ENCODE measurements at places on chromosomes 12 and 14.

DNA sequence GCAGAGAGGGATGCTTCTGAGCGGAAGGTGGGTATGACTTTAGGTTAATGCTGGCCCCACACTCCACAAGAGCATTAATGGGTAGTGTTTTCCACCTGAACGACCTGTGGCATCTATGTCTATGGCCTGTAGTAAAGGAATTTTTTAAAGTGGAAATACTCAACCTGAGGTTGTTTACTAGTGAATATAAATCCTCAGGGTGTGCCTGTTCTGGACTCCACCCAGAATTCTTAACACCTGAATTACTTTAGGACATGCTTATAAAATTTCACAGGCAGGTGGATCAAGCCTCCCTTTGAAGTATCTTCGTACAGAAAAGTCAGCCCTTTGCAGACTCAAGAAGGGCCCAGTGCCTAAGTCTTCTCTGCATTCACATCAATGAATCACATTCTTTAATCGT, 196.1 kb downstream of the ESR2 start:
- no peak for DNase-seq

GRCh38 chr14:95468448-95469133, 47.9 kb downstream of the SYNE3 start:
- no peak for DNase-seq

- DNase-seq = no peak
Measured at GRCh38 chr14:35878272-35879150, 52.4 kb downstream of the BRMS1L start.

DNA sequence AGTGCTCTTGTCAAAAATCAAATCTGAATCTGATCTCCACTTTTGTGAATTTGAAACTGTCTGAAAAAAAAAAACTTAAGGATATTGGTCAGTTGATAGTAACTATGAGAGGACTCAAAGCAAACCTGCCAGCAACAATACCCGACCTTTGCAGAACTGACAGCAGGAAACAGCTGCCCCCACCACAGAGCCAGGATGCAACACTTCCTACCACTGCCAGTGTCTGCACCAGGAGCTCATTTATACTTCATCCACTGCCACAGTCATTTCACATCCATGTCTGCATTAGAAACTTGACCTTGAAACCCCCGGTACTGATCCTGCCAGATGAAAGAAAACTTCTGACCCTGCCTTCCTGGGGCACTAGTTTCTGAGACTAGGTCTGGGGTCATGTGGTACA, 27.4 kb upstream of the RXYLT1 start:
- DNase-seq = no peak

GRCh38 chr14:99579120-99579836, 24.7 kb downstream of the CCDC85C start:
- DNase-seq = no peak

DNA sequence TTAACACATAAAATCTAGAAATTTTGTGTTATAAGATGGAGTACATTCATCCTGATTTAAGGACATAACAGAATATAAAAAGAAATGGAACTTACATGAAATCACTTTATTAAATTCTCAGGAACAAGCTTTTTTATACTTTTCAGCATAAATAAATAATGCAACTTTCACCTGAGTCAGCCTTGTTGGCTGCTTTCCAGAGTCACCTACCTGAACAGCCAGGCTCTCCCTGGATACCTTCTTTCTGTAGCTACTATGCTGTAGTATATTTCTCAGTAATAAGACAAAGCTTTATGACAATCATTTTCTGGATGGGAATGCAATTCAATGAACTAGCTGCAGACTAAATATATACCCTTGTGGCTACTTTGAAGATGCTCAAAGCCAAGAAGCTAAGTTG, 111.9 kb downstream of the NTS start:
- no peak for DNase-seq

- no peak for DNase-seq
Measured at GRCh38 chr12:117134059-117134458, 34.8 kb upstream of the TESC start.

DNA sequence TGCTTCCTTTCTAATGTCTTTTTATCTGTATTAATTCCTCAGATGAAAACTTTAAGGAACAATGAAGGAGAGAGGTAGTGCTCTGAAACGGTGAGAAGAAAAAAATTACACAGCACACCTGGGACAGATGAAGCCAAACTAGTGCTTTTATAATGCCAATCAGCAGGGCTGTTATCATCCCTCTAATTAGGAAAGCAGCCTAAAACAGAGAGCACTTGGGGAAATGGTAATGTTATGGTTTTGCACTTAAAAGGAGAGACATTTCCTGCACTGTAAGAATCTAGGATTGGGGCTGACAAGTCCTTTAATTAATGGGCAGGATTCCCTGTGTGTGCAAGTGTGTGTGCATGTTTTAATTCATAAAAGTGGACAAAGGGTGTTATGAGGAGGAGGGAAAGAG, 4.8 kb upstream of the LMO3 start:
- no peak for DNase-seq

- no peak for DNase-seq
Measured at GRCh38 chr12:71605039-71605438, 58.6 kb downstream of the ZFC3H1 start.

GRCh38 chr12:65960820-65961189, 136.5 kb downstream of the HMGA2 start:
- no peak for DNase-seq

- DNase-seq = no peak
Measured at GRCh38 chr14:87309557-87309956, 683.4 kb downstream of the GALC start.

GRCh38 chr12:132300789-132301722, 28.3 kb downstream of the GALNT9 start:
- no peak for DNase-seq

- DNase-seq = no peak
Measured at GRCh38 chr12:79000501-79000900, 135.9 kb downstream of the SYT1 start.

- no peak for DNase-seq
Measured at GRCh38 chr12:67952787-67953186, 36.5 kb upstream of the IFNG-AS1 start.

- DNase-seq = no peak
Measured at GRCh38 chr14:70188322-70188658, 461 bp downstream of the SLC8A3 start.

DNA sequence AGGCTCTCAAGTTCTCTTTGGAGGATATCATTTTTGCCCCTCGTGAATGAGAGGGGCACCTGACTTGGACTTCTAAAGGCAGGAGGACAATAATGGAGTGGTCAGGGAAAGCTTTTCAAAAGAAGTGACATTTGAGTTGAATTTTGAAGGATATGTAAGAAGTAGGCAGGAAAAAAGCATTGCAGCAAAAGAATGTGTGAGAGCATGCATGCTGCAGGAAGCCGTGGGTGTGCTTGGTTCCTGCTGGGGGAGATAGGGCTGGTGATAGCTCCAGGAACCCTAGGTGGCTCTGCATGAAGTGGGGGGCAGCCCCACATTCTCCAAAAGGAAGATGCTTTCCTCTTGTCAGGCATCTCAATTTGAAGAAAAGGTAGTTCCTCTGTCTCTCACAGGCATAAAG, 23.1 kb downstream of the ACVR1B start:
- no peak for DNase-seq

DNA sequence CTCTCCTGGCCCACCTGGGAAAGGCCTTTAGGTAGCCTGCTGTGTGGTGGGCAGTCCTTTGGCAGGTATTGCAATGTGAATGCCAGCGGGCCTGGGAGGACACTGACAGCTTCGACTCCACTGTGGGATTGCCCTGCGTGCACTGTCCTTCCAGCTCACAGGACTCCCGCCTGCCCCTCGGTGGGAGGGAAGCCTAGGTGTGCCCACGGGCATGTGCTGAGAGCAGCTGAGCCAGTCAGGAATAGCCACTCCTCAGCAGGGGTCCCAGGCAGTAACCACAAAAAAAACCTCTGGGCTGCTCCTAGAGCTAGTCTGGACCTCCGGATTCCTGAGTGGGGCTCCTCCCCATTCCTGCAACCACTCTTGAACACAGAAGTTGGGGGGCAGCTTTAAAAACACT, 278.2 kb downstream of the FOXN3 start:
- no peak for DNase-seq

DNA sequence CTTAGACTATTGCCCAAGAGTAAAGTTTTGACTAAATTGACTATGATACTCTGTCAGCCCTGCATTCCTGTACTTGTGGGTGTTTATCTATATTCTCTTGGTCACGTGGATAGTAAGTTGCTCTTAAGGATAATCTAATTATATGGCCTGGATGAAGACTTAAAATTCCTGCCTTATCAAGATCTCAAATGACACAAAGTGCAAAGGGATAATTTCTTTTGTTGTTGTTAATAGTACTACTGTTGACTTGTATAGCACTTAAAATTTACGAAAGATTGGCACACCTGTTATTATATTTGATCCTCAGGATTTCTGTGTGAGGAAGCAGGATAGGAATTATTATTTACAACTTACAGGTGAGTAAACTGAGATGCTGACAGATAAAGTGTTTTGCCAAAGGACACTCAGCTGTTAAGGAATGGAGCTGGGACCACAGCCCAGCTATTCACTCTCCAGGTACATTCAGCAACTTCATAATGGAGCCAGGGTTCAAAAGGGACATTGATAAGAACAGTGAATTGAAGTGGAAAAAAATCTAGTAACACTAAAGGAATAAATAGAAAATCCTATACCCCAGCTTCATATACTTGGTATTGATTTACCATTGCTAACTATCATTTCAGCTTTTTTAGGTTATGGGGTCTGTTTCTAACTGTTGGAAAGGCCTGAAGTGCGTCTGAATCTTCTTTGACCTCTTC, 53.4 kb upstream of the EVL start:
- no peak for DNase-seq

DNA sequence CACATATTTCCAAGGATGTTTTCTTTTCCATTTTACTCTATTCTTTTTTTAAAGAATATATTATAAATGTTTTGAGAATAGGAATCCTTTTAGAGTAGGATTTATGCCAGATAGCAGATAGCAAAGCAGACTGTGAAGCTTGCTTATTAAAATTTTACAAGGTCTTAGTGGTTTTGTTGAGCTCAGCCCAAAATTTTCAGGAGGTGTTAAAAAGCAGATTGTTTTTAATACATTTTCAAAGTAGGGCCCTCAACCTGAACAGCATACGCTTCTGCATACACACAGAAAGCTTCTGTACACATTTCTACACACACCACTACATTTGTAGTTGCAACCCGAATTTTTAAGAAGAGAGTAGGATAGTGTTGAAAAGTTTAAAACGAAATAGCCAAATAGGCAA, 151.0 kb downstream of the EPS8 start:
- no peak for DNase-seq

DNA sequence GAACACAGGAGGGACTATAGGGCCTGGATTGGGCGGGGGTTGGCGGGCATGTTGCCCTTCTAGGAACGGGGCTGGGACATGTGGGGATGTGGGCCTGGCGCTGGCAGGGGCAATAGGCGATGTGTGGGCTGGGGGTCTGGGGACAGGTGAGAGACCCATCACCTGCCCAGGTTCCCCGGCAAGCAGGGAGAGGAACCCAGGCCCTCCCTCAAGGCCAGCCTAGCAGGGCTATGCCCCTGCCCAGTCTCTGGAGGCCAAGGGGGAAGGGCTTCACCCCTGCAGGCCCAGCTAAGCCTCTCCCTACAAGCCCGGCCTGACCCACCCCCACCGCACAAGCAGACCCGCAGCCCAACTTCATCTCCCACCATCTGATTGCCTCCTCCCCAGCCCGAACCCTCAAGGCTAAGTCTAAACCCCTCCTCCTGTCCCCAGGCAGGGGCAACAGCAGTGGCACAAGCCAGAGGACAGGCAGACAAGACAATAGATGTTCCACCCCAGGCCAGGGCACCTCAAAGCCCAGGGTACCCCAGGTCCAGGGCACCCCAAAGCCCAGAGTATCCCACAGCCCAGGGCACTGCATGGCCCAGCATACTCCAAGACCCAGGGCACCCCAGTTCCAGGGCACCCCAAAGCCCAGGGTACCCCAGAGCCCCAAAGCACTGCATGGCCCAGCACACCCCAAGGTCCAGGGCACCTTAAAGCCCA, 6.5 kb downstream of the JAG2 start:
- DNase-seq = no peak

DNA sequence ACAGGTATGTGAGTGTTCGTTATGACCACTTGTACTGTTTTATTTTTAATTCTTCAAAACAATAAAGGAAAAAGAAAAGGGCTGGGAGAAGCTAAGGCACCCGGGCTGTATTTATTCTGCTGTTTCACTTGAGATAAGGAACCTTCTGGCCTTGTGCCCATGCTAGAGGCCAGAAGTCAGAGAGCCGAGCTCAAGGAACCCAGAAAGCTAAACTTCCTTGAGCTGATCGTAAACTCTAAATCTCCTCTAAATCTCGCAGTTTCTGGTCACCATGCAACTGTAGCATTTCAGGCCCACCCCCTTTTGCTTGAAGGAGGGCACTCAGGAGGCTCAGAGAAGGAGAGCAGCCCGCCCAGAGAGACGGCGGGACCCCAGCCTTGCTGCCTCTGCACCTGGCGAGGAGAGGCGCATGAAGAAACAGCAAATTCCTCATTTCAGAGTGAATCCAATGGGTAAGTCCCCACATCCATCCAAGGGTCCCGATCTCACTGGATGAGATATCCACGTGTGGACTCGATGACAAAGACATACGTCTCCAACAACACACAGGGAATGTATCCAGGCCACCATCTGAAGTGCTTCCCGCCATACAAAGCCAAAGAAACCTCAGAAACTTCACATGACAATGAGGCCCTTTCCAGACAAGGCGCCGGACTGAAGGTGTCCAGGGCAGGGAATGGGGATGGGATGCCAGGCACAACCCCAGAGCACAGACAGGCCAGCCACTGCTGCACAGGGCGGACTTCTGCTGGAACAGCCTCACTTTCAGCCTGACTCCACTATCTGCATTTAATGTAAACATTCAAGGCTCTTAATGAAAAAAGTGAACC, 14.6 kb downstream of the CCDC88C start:
- DNase-seq = peak; percentile 70

DNA sequence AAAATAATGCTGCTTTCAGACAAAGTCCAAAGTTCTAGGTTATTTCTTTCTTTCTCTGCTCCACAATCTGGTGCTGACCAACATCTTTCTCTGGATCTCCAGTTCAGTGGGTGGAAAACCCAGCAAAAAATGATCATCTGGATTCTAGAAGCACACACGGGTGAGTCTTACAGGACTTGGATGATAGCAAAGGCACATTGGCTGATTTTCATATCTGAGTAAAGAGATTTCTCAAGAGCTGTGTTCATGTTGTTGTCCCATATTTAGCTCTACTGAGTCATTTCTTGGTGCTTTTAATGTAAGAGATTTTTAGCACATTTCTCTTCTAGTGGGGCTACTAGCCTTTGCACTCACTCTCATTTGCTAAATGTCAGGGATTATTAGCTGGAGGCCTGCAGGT, 336.7 kb downstream of the GALC start:
- DNase-seq = no peak

GRCh38 chr14:85701763-85702162, 171.8 kb downstream of the FLRT2 start:
- no peak for DNase-seq

GRCh38 chr12:122042910-122043309, 21.2 kb downstream of the BCL7A start:
- no peak for DNase-seq

Data from CD8-positive, alpha-beta T cell (primary cell).